ENCODE measurements at places on chromosomes 2 and 18. TPM values are rescaled to one million over a fixed set of nuclear protein-coding genes. Genes with fewer than 3 reads are reported as not detected.

CCDC141 gene
- total RNA-seq: 6.2 TPM

MFSD2B gene
- total RNA-seq: not detected

GRP gene
- total RNA-seq: not detected

LTBP1 gene
- 206 TPM for total RNA-seq

TLX2 gene
- not detected for total RNA-seq

KCNG3 gene
- 0.05 TPM for total RNA-seq

PJVK gene
- total RNA-seq: 2.7 TPM

LBH gene
- total RNA-seq: 280 TPM

SCN7A gene
- 3.8 TPM for total RNA-seq

ANKRD30BL gene
- total RNA-seq: not detected

PLCD4 gene
- 1.9 TPM for total RNA-seq

RABL2A gene
- 15.3 TPM for total RNA-seq

RAB6C gene
- not detected for total RNA-seq

UGT1A10 gene
- total RNA-seq: not detected

RIOK3 gene
- 65.8 TPM for total RNA-seq

IL1F10 gene
- not detected for total RNA-seq

UGT1A5 gene
- total RNA-seq: not detected

SMAD2 gene
- 103 TPM for total RNA-seq

ZDBF2 gene
- total RNA-seq: 16.0 TPM

LONRF2 gene
- total RNA-seq: 19.2 TPM

LBX2 gene
- total RNA-seq: 1.5 TPM

MREG gene
- 0.74 TPM for total RNA-seq

REG3G gene
- 0.52 TPM for total RNA-seq

LAMA3 gene
- 48.4 TPM for total RNA-seq

Measured in posterior vena cava (tissue), 2 donors.